ENCODE measurements at places on chromosomes 7 and 10. TPM values are rescaled to one million over a fixed set of nuclear protein-coding genes. Genes with fewer than 3 reads are reported as not detected.

DNA sequence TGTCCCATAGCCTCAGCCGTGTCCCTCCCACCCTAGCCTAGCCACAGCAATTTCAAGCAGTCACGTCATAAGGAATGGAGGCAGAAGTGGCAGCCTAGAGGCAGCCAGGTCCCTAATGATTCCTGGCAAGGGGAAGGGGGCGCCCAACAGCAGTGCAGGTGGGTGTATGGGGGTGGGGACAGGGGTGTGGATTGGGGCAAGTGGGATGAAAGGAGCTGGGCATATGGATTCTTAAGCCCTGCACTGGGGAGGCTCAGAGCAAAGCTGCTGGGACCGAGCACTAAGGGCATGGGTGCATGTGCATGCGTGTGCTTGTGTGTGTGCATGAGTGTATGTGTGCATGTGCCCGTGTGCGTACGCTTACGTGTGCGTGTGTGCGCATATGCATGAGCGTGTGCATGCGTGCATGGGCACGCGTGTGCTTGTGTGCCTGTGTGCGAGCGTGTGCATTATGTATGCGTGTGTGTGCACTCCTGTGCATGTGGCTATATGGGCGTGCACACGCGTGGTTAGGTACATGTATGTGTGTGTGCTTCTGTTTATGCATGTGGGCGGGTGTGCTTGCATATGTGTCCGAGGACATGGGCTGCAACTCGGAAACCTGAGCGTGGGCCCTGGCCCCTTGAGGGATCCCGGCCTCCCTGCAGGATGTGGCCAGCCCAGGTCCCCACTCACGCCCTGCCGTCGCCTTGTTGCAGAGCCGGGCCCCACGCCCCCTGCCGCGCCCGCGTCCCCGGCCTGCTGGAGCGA lies 34.1 kb downstream of the SH2B2 start:
- DNase-seq = no peak
- H3K27ac ChIP-seq = no peak overlapping the region
- peaks cover 12% of the 10 kb centered on the region for H3K4me1 ChIP-seq
- no peaks in the 10 kb centered on the region for H3K27me3 ChIP-seq
- peaks cover 5% of the 10 kb centered on the region for H3K36me3 ChIP-seq

DNA sequence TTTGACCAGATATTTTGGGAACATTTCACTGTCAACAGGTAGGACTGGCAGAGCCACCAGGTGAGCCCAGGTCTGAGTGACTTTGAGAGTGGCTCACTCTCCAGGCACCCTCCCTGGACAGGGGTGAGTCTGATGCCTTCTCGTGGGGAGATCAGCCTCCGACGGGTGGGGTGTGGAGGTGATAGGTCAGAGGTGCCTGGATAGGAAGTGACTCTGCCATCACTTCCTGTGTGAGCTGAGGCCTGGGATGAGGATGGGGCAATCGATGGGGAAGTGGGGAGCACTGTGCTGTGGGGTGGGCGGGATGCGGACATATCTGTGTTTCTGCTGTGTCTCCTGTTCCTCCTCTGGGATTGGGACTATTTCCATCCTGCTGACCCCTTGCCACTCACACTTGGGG lies 34.6 kb downstream of the IFT22 start:
- peaks cover 3% of the 10 kb centered on the region for H3K4me1 ChIP-seq
- no peak overlapping the region for H3K27ac ChIP-seq
- H3K36me3 ChIP-seq = no peaks in the 10 kb centered on the region
- peaks cover 5% of the 10 kb centered on the region for H3K27me3 ChIP-seq
- no peak for DNase-seq

The ADAM8 gene
- total RNA-seq = 33.0 TPM

- no peaks in the 10 kb centered on the region for H3K27me3 ChIP-seq
- H3K4me3 ChIP-seq = no peak overlapping the region
- no peak overlapping the region for H3K27ac ChIP-seq
Measured at GRCh38 chr7:71266912-71267311, 135.0 kb downstream of the GALNT17 start.

The HOXA1 gene
- total RNA-seq = 0.31 TPM

GRCh38 chr10:38076687-38077086 lies 17.4 kb upstream of the ZNF37A start:
- no peaks in the 10 kb centered on the region for H3K27me3 ChIP-seq
- H3K4me1 ChIP-seq = no peaks in the 10 kb centered on the region
- no peak overlapping the region for H3K4me3 ChIP-seq
- no peak for DNase-seq
- H3K27ac ChIP-seq = no peak overlapping the region

The RSU1 gene
- 81.5 TPM for total RNA-seq

DNA sequence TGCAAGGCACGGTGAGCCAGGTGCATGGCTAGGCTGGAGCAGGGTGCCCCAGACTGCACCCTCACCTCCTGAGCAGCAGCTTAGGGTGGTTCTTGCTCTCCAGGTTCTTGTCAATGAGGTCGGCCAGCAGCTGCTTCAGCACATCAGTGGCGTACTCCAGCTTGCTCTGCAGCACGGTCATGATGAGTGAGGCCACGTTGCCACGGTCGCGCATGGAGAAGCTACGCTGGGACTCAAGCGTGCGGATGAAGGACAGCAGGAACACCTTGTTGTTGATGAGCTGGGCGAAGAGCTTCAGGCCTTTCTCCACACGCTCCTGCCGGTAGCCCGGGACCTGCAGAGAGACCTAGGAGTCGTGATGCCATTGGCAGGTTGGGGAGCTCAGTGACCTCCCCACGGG lies 408.0 kb downstream of the PLXNA4 start:
- no peaks in the 10 kb centered on the region for H3K4me1 ChIP-seq
- no peak for DNase-seq
- no peak overlapping the region for H3K4me3 ChIP-seq
- H3K27ac ChIP-seq = no peak overlapping the region

DNA sequence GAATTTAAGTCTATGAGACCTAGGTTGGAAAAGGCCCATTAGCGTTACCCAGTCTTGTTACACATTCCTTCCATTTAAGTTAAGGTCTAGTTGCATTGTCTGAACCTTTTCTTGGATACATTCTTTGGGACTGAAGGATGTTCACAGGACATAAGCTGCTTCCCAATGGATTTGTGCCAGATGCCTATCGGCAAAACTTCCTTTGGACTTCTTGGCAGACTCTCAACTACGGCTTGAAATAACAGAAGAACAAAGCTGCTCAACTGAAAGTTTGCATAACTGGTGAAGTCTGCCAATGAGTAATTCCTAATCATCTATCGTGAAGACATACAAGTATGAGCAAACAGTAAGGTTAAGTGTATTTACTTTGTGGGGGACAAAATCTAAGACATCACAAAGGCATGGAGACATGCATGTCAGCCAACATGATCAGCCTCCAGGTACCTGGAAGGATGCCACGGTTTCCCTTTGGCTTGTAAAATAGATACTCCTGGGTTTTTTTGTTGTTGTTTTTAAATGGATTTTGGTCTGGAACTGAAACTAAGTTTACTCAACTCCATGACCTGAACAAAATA lies 35.4 kb downstream of the MALSU1 start:
- H3K27me3 ChIP-seq = no peaks in the 10 kb centered on the region
- no peaks in the 10 kb centered on the region for H3K36me3 ChIP-seq
- peaks cover 58% of the 10 kb centered on the region for H3K4me1 ChIP-seq
- no peak overlapping the region for H3K4me3 ChIP-seq
- H3K27ac ChIP-seq = peak overlapping the region; percentile 41

The MAD1L1 gene
- total RNA-seq = 54.9 TPM

GRCh38 chr7:95342029-95342428 lies 17.7 kb upstream of the PON1 start:
- no peak overlapping the region for H3K27ac ChIP-seq
- no peak overlapping the region for H3K4me3 ChIP-seq
- DNase-seq = no peak
- no peaks in the 10 kb centered on the region for H3K36me3 ChIP-seq
- no peaks in the 10 kb centered on the region for H3K4me1 ChIP-seq
- H3K27me3 ChIP-seq = no peaks in the 10 kb centered on the region

Measured in lung (tissue), 17 donors.